ENCODE measurements at places on chromosomes 7 and 10. TPM values are rescaled to one million over a fixed set of nuclear protein-coding genes. Genes with fewer than 3 reads are reported as not detected.

Gene NME8
- not detected for total RNA-seq

Gene GPR37
- total RNA-seq = not detected

Gene CFAP69
- total RNA-seq = 0.33 TPM

Gene FEZF1
- total RNA-seq = not detected

Gene CFTR
- not detected for total RNA-seq

Gene ITGA8
- total RNA-seq = not detected

Gene MAT1A
- not detected for total RNA-seq

Gene FANK1
- not detected for total RNA-seq

Gene CTBP2
- total RNA-seq = 76.4 TPM
